Stimulated activated naive CD4-positive, alpha-beta T cell treated with Interleukin-2 at 50 U/mL for 16 hours (primary cell): ENCODE measurements at places on chromosomes 2 and 18.

DNA sequence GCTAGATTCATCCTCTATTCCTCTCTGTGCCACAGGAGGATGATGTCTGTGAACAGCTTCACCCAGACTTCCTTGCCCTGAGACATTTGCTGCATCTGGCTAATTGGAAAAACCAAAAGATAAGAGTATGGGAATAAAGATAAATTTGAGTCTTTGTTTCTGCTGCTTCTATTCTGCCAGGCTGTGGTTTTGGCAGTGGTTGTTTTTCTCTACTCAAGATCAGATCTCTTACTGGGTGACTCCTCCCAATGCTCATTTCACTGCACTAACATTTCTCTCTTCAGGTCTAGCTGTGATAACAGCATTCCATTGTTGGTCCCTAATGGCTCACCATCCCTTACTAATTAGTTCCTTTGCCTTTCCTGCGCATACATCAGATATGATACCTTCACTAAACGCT is 89.5 kb downstream of the CALCRL start:
- no peak for DNase-seq

DNA sequence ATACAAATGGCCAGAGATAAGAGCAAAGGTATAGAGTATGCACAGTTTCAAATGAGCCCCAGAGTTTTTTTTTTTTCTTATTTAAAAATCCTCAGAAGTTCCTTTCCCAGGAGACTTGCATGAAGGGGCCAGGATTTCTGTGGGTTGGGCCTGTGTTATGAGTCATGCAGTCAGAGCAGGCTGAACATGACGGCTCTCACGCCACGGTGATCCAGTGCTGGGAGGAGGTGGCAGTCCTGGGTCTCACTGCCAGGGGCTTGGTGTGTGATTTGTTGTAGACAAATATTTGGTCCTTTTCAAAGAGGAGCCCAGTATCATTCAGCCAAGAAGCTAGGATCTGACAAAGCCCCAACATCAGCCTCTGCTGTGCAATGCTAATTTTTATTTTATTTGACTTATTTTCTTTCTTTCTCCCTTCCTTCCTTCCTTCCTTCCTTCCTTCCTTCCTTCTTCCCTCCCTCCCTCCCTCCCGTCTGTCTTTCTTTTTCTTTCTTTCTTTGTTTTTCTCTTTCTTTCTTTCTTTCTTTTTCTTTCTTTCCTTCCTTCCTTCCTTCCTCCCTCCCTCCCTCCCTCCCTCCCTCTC is 10.4 kb upstream of the KCNE4 start:
- DNase-seq: no peak

DNA sequence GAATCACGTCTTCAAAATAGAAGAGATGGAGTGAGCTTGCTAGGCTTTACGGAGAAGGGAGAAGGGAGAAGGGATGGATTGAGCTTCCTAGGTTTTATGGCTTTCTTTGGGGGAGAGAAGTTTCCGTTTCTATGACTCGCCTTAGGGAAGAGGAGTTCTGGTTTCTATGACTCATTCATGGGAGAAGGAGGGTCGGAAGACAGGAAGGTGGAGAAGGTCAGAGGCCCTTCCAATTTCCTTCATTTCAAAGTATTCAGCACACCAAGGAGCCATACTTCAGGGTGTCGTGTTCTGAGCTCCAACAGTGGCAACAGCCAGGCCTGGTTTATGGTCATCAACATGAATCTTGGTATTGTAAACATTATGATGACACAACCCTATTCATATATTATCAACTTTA is 284.7 kb upstream of the VWC2L start:
- DNase-seq: no peak

DNA sequence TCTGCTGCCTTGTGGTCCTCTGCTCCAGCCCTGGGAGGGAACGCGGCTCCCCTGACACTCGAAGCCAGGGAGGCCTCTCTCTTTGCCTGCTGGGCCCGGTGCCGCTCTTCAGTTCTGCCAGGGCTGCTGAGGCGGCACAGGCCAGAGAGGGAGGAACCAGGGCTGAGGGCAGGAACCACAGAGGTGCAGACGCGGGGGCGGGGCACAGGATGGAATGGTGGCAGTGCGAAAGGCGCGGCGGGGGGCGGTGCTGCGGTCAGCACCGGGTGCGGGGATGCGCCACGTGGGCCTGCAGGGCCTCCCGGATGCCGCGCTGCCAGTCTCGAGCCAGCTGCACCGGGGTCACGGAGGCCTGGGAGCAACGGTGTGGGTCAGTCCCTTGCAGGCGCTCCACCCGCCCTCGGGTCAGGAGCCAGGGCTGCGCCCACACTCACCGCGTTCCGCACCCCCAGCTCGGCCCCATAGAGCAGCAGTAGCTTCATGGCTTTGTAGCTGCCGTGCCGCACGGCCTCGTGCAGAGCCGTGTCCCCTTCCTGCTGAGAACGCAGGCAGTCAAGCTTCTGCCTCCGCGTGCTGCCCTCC is 4.4 kb downstream of the ANKRD23 start:
- DNase-seq: peak; percentile 78

- no peak for DNase-seq
Measured at GRCh38 chr2:140349695-140350094, 1569.5 kb upstream of the NXPH2 start.

- no peak for DNase-seq
Measured at GRCh38 chr2:85986121-85986520, 97.3 kb upstream of the ST3GAL5 start.

DNA sequence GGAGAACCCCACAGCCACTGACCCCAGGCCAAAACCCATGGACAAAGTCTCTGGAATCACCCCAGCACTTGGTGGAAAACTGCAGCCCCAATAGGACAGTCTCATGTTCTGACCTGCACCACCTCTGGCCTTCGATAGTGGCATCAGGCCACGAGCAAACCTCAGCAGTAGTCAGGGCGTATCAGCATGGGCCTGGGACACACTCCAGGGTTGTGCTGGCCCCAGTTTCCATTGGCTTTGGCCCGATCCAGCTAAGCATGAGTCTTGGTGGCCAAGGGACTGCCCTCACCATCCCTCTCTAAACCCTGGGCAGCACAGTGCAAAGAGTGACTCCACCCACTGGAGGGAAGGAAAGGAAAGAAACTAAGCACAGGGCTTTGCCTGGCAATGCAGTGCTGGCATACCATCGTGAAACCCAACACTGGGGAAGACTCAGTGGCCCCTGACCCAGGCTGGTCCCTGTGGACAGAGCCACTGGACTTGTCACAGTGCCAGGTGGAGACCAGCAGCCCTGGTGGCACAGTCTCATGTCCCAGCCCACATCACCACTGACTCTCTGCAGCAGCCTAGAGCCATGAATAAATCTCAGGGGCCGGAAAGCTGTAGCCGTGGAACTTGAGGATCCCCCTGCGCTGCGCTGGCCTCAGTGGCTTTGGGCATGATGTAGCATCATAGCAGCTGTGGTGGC is 46.3 kb downstream of the ZNF519 start:
- no peak for DNase-seq

DNA sequence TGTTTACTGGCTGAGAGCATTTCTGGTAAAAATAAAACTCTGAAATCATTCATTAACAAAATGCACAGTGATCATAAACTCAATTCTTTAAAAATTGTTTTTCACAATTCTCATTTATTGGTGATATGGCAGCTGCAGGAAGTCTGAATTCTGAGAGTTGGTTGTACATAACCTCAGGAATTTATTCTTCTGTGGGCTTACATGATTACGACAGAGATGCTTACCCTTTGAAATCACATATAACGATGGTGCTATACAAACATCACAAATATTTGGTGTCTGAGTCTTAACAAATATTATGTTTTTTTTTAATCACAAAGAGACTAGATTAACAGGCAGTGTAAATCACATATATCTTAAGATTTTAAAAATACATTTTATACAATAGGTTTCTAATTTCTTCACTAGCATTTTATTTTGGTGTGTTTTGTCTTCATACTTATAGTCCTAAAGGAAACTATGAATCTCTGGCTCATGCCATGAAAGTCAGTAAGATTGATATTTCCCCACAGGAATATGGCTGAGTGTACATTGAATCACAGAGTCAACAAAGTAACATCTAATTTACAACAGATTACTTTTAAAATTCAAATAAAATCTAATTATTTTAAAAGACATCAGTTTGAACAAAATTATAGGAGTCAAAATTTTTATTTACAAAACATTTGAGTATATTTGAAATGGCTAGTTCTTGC is 318.8 kb upstream of the THUMPD2 start:
- DNase-seq: no peak

DNA sequence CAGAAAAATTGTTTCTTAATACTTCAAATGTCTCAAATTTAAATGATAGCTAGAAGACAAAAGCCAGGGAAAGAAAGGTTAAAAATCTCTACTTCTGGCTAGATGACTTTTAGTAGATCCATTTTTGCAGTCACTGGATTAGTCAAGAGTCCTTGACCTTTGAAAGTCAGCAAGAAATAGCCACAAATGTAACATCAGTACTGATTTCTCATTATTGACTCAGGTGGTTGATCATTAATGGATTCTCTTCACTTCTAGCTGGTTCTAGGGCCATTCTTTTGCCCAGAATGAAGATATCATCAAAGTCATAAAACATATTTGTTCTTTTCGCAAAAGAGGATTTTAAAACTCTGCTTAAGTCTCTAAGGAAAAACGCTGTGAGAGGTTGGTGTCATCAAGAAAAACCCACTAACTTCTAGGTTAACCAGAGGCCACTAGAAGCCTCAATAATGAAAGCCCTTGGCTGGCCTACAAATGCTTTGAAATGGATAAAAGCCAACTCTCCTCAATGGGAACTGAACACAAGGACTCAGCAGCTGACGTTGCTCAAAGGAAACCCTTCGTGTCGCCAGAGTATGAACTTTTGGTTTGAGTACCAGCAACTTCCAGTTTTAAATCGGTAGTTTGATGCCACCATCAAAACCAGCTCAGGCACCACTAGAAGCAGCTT is 66.3 kb downstream of the IRS1 start:
- no peak for DNase-seq

DNA sequence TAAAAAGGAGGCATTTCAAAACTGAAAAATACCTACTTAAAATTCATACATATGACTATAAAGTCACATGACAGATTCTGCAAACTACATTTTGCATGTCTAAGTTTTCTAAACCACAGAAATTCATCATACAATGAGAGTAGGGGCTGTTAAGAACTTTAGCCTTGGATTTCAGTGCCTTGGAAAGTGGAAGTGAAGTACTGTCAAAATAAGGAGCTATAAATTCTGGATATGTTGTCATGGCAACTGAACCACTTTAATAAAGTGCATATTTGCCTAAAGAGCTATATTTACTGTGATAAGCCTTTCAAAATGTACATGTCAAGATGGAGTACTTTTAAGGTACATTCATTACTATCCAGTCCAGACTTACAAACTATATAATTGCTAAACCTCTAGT is 227.1 kb downstream of the RAB3GAP1 start:
- no peak for DNase-seq

DNA sequence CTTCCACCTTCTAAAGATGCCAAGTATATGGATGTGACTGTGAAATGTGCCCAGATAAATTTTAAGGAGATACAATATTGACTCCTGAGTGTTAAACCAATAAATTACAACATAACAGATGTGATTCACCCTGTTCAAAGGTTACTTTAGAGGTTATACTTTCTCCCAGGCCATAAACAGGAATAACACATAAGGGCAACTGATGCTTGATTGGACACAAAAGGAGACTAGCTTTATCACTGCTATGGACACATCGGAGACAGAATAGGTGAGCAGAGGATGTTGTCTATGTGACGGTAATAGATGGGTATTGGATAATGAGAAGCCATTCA is 31.9 kb upstream of the SLC25A52 start:
- DNase-seq: no peak

- peak; percentile 54 for DNase-seq
Measured at GRCh38 chr2:162301151-162301804, 17.2 kb downstream of the IFIH1 start.

DNA sequence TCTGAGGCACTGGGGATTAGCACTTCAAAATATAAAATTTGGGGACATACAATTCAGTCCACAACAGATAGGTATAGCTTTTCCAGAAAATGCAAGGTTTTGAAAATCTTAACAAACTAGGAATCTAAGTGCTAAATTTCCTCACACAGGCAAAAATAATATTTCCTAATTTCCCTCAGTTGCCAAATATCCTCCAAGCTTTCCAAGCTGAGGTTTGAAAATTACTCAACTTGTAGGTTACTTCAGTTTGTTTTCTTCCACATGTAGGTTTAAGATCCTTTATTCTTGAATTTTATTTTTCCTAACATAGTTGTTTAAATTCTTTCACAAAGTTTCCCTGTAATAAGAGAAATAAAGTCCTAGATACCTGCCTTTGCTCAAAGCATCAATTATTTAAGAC is 192.9 kb upstream of the NRXN1 start:
- DNase-seq: no peak

GRCh38 chr18:21490748-21491147 is 109.8 kb downstream of the ESCO1 start:
- no peak for DNase-seq

DNA sequence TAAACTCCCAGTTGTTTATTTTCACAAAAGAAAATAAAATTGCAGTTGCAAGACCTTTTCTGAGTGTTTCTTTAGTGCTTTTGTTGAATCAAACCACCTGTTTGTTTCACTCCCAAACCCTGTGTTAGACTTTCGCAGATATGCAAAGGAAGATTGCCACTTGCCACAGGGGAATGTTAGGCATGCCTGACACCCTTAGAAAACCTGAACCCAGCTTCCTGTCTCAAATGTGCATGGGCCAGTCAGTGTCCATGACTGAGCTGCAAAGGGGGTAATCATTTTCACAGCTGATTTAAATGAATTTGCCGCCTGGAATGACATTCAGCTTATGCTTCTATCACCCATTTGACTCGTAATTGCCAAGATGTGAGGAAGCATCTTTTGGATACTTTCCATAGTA is 17.5 kb downstream of the TGOLN2 start:
- no peak for DNase-seq

GRCh38 chr2:98772536-98772935 is 41.6 kb upstream of the MGAT4A start:
- DNase-seq: no peak

- DNase-seq: no peak
Measured at GRCh38 chr2:10303181-10303693, 533 bp downstream of the HPCAL1 start.

DNA sequence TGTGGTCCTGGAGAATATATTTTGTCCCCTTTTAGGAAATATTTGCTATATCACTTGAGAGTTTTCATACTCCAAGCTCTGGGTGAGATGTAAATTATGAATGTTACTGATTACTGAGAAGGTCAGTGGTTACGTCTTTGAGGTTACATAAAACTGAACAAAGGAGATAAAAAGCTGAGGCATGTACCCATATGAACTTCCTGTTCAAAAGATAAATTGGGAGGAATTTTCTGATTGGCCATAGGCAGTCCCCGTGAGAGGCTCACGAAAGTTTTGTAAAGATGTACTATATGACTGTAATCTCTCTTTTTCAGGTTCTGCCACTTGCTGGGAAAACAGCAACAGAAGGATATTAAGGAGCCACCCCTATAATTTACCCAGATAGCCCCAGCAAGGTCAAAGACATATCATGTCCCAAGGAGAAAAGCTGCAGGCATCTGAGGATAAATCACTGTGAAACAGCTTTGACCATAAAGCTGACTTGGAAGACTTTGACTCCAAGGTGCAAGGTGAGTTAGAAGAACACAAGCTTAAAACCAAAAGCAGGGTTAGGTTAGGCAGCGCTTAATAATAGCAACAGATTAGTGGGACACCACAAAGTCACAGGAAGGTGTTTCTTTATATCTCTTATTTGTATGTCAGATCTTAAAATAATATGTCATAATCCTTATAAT is 90.4 kb downstream of the OSBPL6 start:
- DNase-seq: no peak

- DNase-seq: no peak
Measured at GRCh38 chr18:74946646-74947375, 262.1 kb downstream of the PTGR3 start.
